Activated CD4-positive, alpha-beta T cell treated with anti-CD3 and anti-CD28 coated beads, Interleukin-2, amount 10 ng/mL, durations not matched to agents 24 days and 14 days (primary cell): ENCODE measurements at places on chromosomes 4 and X.

- DNase-seq = no peak
Observed at GRCh38 chr4:79235095-79235494, 90.8 kb downstream of the NAA11 start.

DNA sequence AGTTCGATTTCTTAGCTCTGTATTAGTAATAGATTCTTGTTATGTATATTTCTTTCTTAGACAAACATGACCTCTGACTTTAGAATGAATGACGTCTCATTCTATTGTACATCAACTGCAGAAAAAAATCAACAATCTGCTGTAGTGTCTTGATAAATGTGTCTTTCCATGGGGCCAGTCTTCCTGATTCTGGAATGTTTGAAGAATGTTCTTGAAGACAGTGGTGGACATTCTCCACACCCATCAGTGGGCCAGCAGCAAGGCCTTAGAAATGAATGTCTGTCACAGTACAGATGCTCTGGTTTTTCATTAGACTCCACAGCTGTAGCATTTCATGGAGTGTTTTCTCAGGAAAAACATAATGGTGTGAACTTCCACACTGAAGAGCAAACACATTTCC, 63.2 kb upstream of the FAM47B start:
- DNase-seq = no peak

DNA sequence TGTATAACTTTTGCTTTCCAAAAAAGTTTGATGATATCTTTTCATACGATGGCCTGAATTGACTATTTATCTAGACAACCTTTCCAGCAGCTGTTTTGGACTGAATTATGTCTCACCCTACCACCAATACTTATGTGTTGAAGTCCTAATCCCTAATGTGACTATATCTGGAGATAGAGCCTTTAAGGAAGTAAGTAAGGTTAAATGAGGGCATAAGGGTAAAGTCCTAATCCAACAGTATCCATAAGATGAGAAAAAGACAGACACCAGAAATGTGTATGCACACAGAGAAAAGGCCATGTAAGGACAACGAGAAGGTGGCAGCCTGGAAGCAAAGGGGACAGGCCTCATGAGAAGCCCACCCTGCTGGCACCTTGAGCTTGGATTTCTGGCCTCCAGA, 86.6 kb upstream of the PPARGC1A start:
- no peak for DNase-seq

GRCh38 chr4:76211769-76212708, 1.6 kb downstream of the SCARB2 start:
- DNase-seq = no peak

GRCh38 chr4:188949596-188949995, 810.4 kb downstream of the TRIML1 start:
- DNase-seq = no peak

GRCh38 chr4:27720010-27720766, 859.5 kb downstream of the STIM2 start:
- no peak for DNase-seq

DNA sequence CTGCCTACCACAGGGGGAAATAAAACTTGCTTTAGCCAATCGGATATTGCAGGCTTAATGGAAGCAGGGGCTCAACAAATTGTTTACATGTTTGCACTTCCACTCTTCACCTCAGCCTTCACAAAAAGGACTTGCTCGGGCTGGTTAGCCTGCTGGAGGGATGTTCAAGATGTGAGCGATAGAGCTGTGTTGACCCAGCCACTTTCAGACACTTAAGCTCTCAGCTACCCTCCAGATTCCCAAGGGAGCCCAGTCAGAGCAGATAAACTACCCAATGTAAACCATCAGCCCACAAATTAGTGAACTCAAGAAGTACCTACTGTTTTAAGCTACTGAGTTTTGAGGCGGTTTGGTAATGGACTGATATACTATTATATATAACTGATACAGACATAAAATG, 508.4 kb upstream of the FTHL17 start:
- DNase-seq = no peak

DNA sequence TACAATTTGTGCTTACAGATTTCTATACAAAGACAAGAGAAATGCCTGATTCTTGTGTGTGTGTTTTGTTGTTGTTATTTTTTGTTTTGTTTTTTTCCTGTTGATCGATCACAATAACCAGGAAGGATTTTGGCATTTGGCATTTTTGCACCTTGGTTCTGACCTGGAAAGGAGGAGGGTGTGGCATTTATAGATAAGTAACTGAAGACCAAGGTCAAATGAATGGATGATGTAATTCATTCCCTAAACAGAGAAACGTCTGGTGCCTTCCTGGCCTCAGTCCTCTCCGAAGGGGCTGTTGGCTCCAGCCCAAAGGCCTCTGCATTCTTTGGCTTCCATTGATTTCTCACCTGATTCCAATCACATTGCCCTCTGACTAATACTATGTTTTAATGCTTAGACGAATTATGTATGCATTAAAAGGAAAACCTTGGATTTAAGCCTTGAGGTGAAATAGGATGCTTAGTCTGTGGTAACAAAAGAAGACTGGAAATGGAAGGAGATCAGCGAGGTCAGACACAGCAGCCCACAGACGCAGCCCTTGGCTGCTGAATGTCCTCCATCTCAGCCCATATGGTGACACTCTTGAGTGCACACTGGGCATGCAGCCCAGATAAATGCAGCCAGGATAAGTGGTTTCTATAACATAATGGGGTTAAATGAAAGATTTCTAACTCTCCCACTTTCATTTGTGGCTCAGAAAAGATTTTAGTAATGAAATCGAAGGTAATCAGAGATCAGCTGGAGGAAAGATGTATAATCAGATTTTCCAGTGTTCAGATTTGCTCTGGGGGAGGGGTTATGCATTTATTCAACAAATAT, 60.5 kb upstream of the TRIM2 start:
- no peak for DNase-seq

DNA sequence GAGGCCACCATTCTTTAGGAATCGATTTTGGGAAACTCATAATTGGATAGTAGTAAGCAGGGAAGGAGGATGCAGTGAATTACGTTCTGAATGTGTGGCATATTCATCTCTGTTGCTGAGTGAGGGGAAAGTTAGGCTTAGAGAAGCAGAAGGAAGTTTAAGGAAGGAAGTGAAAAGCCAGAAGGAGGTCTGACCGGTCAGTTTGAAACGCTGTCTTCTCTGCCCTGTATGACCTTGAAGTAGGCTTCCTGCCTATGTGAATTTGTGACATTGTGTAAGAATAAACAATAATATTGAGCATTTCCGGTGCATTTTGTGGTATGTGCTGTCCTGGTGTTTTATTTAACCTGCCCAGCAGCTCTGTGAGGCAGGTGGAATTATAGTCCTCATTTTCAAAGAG, 67.3 kb downstream of the PDLIM5 start:
- DNase-seq = no peak

- DNase-seq = no peak
Observed at GRCh38 chr4:185865901-185866328, 53.9 kb upstream of the SORBS2 start.

DNA sequence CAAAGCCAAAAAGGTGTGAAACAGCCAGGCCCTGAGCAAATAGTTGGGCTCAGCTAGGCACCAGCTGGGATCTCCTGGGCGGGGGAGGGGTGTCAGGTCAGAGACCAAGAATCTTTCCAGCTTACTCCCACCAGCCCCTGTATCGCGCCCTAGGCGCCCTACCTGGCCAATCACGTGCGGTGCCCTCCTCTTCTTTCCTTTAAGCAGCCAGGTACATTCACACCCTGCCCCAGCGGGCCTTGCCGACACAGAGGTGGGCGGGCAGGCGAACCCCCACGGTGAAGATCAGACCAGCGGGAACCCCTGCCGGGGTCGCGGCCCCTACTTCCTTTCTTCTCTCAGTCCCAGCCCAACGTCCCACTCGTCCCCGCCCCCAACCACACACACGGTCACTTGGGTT, 9.1 kb downstream of the ARHGAP36 start:
- DNase-seq = no peak

DNA sequence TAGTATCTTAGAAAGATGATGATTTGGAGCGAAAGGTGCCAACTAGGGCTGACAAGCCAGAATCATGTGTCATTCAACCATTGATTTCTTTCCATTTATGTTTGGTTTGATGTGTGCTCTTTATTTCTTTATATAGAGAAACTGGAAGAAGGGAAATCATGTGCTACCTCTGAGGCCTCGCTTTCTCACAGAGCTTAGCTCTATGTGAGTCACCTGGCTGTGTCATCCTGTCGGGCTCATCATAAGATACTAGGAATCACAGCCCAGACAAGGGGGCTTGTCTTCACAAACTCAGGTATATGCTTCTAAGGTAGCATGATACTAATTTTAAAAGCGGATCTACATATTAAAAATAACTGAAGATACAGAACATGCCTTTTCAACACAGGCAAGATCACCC, 81.7 kb upstream of the GPM6B start:
- DNase-seq = no peak

- DNase-seq = no peak
Observed at GRCh38 chrX:102672856-102673255, 21.6 kb downstream of the GPRASP1 start.

DNA sequence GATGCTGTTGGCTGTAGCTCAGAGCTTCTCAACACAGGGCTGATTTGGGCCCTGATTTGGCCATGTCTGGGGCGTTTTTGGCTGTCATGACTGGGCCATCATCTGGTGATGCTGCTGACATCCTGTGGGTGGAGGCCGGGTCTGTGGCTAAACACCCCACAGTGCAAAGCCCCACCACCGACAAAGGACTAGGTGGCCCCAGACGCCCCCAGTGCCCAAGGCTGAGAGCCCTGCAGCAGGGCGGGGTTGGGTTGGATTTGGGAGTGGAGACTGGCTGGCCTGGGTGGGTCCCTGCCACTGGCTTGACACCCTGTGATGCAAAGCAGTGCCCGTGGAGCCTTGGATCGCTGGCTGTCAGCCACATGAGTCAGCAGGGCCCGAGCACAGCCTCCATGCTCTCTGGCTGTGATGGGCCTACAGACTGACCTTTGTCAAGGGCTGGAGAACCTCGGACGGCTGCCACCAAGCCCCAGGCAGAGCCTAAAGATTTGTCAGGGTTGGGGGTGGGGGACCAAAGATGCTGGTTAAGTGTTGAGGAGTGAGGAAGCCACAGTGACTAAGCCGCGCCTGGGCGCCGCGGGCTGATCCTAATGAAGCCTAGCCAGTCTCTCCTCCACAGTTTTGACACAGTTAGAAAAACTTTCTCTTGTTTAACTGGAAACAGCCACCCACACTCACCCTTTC, 28.3 kb downstream of the CYTL1 start:
- DNase-seq = no peak

DNA sequence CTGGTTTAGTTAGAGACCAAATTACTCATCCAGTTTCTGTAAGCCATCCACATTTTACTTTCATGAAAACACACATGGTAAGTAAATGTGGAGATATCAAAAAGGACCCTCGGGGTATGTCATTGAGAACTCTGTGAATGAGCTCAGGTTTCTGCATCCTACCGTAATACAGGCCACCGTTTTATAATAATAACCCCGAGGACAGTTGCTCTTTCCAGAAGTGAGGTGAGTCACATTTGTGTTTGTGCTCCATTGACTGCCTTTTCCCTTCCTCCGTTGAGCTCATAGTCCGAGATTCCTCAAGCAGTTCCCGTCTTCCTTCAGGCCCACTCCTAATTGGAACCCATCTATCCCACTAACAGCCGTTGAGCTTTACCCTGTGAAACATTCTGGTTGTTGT, 95.3 kb downstream of the GRID2 start:
- DNase-seq = no peak

DNA sequence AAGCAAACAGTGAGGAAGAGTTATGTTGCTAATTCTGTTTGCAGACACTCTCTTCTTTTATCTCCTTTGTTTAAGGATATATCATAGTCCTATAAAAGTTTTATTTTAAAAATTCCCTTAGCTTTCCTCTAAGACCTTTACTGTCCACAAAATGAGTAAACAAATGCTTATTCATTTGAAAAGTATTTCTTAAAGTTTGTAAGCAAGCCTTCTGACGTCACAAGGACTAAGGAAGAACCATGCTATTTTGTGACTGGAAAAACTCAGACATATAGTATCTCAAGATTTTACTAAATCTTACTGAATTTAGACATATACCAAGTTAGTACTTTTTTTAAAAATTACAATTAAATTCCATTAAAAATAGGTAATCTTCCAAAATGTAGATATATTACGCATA, 5.2 kb upstream of the RBMXL3 start:
- DNase-seq = no peak

GRCh38 chr4:26069218-26069617, 155.2 kb downstream of the SMIM20 start:
- DNase-seq = no peak

DNA sequence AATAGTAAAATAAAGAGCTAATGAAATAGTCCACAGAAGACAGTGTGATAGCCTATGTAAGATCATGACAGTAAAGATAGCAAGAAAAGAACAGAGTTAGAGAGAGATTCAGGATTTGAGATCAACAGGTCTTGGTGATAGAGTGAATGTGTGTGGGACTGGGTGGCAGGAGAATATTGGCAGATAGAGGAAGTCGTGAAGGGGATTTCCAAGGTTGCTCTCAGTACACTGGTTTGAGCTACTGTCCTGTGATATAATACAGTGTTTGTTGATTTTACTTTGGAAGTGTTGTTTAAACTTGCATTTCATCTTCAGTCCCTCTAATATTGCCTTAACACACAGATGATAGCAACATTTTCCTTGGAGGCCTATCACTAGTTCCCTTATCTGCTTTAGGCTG, 44.1 kb downstream of the DTHD1 start:
- peak; percentile 78 for DNase-seq

- no peak for DNase-seq
Observed at GRCh38 chrX:72634331-72634730, 61.7 kb upstream of the HDAC8 start.

- DNase-seq = peak; percentile 61
Observed at GRCh38 chr4:115234405-115235093, 121.1 kb upstream of the NDST4 start.

- no peak for DNase-seq
Observed at GRCh38 chrX:698206-698605, 67.6 kb downstream of the SHOX start.

- DNase-seq = no peak
Observed at GRCh38 chr4:164617426-164617825, 136.5 kb upstream of the SMIM31 start.

DNA sequence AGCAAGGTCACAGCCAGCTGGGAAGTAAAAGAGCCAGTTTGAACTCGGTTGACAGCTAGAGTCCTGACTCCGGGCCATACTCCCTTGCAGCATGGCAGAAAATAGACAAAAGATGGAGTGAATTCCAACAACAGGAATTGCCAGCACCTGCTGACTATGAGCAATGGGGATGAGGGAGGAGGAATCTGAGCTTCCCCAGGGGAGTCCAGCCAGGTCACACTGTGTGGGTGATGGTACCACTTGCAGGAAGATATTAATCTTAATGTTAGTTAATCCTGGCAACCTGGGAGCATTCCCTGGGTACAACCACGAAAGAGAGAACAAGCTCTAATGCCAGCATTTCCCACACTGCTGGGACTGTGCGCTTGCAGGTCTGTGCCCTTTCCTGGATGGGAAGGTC, 48.1 kb upstream of the S100G start:
- no peak for DNase-seq

- no peak for DNase-seq
Observed at GRCh38 chrX:44954562-44954961, 81.6 kb downstream of the KDM6A start.

DNA sequence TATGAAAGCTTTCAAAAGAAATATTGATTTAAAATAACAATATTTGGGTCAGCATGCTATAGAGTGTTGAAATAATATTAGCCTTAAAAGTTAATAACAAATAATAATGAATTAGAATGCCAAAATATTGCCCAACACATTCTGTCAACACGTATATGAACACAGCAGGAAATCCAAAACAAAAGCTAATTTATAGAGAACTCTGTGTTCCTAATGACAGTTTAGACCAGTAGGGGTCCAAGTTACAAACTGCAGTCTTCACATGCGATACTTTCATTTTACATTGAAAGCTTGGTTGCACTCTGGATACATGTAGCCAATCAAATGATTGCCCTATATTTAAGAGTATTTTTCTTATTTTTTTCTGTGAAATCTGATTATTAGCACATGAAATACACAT, 274.4 kb downstream of the DCTD start:
- no peak for DNase-seq
